ENCODE measurements at places on chromosomes 2 and 18.

- DNase-seq: no peak
Measured at GRCh38 chr18:28013066-28013465, 163.9 kb downstream of the CDH2 start.

DNA sequence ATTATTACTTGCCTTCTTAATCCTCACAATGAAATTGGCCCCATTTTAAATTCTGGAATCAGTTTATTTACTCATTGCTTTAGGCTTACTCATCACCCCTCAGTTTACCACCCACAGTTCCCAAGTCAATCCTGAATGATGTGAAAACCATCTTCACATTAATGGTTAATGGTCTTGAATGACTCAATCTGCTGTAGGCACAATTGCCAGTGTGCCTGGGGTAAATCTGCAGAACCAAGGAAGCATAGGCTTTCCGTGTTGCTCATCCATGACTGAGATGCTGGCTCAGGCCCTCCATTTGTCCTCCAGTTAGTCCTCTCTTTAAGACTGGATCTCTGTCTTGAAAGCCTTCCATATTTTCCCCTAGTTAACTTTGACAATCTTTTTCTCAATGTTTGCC lies 164.5 kb downstream of the PMAIP1 start:
- no peak for DNase-seq

DNA sequence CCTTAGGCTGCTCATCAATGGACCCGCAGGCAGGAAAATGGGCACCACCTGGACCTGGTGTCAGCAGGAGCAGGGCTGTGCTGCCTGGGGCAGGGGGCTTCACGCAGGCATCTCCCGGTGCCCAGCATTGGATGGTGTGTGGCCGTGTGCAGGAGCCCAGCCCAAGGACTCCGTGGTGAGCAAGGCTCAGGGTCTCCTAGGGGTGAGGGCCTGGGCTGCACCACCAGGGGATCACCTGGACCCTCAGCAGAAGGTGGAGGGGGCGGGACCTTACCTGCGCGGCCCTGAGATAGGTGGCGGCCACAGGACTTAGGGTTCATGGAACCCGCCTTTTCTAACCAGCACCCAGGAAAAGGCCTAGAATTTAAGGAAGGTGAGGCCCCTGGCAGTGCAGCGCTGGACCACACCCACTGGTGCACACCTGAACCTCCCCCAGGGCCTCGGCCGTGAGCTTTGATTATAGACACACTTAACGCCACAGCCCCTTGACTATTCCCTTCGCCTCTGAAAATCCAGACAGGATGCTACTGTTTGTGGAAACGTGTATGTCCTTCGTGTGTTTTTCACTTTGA lies 89.0 kb downstream of the TMEM18 start:
- no peak for DNase-seq

DNA sequence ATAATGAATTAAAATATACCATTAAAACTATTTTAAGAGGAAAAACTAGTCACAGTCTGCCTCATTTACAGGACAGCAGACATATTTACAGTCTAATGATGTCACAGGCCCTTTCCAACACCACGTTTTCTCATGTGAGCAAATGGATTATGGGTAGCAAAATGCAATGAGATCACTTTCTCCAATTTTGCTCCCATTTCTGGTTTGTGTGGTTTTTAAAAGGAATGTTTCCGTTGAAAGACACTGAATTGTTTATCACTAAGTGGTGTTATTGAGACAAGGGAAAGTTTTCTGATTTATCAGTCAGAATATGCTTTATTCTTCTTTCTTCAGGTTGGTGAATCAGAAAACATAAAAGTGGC lies 11.4 kb upstream of the NR4A2 start:
- no peak for DNase-seq

DNA sequence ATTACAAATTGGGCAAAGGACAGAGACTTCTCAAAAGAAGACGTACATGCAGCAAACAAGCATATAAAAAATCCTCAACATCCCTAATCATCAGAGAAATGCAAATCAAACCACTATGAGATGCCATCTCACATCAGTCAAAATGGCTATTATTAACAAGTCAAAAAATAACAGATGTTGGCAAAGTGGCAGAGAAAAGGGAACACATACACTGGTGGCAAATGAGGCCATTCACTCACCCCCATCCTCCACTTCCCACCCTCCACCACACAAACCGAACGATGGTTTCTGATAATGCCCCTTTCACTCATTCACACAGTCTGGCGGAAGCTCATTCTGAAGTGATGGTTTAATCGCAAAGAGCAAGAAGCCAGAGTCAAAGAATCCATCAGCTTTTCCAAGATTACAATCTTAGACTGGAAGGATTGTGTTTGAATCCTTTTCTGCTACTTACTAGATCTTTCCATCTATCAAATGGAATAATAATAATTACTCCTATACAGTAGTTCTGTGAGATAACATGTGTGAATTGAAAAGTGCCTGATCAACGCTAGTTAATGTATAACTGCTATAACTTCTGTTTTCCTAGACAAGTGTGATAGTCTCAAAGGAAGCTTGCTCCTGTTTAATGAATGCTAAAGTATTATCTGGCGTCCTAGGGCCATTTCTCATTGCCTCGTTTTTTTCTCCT lies 16.9 kb upstream of the CD28 start:
- DNase-seq: no peak

GRCh38 chr2:152034257-152034801 lies 64.5 kb downstream of the CACNB4 start:
- DNase-seq: no peak

DNA sequence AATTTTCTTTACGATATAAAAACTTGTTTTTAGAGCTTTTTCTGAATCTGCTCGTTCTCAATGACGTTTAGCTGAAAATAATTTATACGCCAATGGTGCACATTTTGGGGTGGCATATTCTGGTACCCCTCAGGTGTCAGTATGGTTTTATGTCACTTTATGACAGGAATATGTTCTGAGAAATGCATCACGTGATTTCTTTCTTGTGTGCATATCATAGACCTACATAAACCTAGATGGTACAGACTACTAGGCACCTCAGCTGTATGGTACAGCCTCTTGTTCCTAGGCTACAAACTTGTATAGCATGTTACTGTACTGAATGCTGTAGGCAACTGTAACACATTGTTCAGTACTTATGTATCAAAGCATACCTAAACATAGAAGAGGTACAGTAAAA lies 68.2 kb downstream of the TMEM17 start:
- DNase-seq: no peak

DNA sequence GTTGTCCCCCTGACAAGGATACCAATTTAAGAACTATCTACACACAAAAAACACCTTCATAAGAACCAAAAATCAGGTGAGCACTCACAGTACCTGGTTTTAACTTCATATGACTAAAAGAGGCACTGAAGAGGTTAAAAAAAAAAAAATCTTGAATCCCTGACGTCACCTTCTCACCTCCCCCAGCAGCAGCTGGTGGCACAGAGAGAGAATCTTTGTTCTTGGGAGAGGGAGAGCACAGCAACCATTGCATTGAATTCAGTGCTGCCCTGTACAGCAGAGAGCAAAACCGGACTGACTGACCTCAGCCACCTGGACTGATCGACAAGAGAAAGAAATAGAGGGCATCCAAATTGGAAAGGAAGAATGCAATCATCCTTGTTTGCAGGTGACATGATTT lies 566.0 kb downstream of the TMX3 start:
- no peak for DNase-seq

- DNase-seq: no peak
Measured at GRCh38 chr2:130720036-130720435, 8.8 kb upstream of the GPR148 start.

DNA sequence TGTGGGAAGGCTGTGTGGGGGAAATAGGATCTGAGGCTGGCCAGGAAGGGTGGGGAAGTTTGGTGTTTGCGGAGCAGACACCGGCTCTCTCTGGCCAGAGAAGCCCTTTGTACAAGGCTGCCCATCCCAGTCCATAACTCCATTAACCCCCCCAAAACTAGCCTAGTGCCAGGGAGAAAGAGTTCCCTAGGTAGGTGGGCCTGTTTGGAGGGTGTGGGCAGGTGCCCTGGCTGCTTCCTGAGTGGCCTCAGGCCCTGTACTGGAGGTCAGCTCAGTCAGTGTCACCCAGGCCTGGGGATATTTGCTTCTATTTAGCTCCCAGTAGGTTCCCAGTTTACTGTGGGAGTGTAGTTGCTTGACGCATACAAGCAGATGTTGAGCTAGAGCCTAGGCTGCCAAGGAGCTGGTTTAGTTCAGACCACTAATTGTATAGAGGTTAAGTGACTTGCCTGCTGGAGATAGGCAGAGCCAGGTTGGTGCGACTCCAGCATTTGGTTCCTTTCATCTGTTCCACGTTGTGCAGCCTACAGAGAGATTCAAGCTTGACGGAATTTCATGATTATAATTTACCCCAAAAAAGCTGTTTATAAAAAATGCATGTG lies 2.9 kb upstream of the GREB1 start:
- DNase-seq: no peak

DNA sequence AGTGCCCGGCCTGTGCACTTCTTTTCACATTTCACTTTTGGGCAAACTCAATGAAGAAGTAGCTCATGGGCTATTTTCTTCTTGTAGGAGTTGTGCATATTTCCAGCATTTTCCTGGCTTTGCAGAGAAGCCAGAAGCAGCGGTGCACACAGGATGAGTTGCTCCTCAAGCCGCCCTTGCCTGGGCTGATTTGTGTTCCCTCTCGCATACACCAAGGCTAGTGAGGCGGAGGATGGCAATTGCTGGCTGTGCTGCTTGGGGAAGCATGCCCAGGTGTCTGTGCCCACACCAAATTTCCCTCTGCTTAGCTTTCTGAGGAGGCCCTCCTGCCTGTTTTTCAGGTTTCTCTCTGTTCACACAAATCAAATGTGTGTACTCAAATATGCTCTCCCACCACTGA lies 85.4 kb upstream of the TMEM200C start:
- no peak for DNase-seq

DNA sequence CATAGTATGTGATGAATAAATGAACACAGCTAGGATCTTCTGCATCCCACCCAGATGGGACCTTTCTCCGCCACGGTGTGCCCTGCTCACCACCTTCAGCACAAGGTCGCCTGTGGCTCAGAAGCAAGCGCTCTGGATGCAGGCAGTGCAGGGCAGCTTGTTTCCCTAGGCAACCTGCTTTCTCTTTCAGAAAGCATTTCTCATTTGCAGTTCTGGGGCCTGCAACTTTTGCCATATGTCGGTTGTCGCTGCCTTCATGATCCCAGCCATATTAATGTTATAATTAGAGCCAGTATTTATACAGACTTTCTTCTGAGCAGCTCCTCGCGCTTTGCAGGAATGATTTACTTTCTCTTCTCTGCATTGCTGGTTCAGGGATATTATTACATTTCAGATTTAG lies 692.8 kb downstream of the RNF144A start:
- DNase-seq: no peak

All from activated T-helper 1 cell treated with anti-CD3 and anti-CD28 coated beads, Interleukin-2, amount 50 U/mL, for 16 hours (primary cell).